ENCODE measurements at places on chromosomes 5 and 9.

GRCh38 chr5:116507941-116508655 is 66.5 kb downstream of the SEMA6A start:
- DNase-seq: no peak

- no peak for DNase-seq
Observed at GRCh38 chr9:131817627-131818026, 77.8 kb upstream of the RAPGEF1 start.

GRCh38 chr5:42306287-42306686 is 117.0 kb upstream of the GHR start:
- DNase-seq: no peak

DNA sequence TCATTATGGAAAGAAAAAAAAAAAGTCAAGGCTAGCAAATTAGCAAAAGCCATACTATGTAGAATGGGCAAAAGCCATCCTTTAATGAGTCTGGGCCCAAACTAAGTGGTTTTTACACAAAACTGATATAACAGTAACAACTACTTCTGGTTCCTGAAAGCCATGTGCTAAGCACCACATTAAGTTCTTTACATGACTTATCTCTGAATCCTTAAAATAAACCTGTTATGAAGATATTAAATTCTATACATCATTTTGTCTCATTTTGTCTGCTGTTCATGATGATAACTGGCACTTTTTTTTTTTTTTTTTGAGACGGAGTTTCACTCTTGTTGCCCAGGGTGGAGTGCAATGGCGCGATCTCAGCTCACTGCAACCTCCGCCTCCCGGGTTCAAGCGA is 5.0 kb downstream of the FNIP1 start:
- no peak for DNase-seq

DNA sequence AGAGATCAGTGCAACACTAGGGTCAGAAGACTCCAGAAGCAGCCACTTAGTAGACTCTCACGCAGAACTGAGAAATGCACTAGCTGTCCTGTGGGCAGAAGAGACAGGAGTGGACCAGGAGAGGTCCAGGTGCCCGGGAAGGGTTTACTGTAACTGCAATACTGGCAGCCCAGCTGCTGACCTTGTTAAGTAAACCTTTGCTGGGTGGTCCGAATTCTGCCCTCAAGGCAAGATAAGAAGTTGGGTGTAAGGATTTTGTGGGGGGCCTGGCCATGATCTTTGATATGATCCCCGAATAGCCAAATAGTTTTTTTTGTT is 91.3 kb downstream of the PDE6A start:
- no peak for DNase-seq

DNA sequence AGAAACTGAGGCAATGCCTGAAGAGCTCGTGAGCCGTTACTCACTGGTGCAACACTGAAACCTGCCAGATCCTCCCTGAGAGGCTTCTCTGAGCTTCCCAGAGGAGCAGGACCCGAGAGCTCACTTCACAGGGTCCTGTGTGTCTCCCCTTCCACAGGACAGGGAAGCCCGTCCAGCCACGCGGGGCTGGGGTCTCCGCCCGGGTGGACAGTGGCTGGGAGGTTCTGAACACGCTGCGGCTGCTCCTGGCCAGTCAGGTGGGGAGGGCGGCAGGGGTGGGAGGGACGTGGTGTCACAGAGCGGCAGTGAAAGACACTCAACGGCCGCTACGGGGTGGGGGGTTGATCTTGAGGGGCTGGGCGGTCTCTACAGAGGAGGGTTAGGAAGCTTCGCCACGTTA is 290 bp upstream of the ZDHHC11 start:
- no peak for DNase-seq

DNA sequence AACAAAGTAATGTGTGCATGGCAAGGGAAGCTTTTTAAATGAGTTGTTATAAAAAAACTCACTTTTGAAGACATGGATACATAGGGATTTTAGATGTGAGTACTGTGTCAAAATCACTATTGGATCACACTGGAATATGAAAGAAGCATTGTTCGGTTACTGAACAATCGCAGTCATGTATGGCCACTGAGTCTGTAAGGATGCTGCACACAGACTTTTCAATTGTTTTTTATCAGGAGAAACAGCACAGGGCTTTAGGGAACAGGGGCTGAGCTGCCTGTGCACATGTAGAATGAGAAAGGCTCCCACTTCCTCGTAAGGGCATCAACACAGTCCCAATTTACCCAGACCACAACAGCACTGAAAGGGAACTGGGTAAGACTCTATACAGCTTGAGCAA is 1333.9 kb upstream of the DMAC1 start:
- no peak for DNase-seq
